Activated CD4-positive, alpha-beta T cell treated with anti-CD3 and anti-CD28 coated beads, Interleukin-10, Interleukin-2, amounts not matched to agents 100 ng/mL and 50 ng/mL, durations not matched to agents 16 hours and 8 hours (primary cell): ENCODE measurements at places on chromosomes 2 and 18.

GRCh38 chr2:234978466-234979203 lies 26.8 kb downstream of the SH3BP4 start:
- DNase-seq: no peak

DNA sequence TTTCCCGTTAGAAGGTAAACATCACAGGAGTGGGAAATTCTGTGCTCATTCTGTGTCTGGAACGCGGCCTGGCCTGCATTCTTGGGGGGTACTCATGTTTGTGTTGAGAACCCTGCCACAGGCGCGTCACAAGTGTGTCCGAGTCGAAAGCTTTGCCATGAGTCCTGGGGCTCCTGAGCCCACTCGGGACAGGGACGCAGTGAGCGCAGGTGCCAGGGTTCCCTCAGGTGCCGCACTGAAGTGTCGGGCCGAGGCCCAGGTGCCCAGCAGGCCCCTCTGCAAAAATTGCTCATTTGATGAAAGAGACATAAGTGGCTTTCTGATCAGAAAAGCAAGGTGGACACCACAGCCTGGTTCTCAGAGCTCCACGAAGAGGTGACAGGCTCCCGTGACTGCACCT lies 4.7 kb downstream of the D2HGDH start:
- no peak for DNase-seq

DNA sequence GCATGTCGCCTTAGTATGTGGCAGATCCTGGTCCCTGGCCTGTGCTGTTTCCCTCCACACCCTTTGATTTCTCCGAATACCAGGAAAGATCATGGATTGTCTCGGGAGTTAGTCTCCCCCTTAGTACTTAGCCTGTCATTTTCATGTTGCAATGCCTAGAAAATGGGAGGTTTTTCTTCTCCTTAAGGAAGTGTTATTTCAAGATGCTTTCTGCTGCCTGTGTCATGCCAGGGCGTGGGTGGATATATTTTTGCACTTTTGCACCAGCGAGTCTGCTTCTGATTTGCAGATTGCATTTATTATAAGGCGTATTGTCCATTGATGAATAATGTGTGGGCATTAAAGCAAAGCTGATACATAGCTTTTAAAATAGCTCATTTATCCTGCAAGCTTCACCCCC lies 223.5 kb downstream of the NEDD4L start:
- DNase-seq: no peak

- DNase-seq: no peak
These were observed 27.1 kb downstream of the SH2D6 start for GRCh38 chr2:85445316-85446295.

- DNase-seq: no peak
These were observed 229.2 kb downstream of the GLI2 start for GRCh38 chr2:120964819-120965218.

DNA sequence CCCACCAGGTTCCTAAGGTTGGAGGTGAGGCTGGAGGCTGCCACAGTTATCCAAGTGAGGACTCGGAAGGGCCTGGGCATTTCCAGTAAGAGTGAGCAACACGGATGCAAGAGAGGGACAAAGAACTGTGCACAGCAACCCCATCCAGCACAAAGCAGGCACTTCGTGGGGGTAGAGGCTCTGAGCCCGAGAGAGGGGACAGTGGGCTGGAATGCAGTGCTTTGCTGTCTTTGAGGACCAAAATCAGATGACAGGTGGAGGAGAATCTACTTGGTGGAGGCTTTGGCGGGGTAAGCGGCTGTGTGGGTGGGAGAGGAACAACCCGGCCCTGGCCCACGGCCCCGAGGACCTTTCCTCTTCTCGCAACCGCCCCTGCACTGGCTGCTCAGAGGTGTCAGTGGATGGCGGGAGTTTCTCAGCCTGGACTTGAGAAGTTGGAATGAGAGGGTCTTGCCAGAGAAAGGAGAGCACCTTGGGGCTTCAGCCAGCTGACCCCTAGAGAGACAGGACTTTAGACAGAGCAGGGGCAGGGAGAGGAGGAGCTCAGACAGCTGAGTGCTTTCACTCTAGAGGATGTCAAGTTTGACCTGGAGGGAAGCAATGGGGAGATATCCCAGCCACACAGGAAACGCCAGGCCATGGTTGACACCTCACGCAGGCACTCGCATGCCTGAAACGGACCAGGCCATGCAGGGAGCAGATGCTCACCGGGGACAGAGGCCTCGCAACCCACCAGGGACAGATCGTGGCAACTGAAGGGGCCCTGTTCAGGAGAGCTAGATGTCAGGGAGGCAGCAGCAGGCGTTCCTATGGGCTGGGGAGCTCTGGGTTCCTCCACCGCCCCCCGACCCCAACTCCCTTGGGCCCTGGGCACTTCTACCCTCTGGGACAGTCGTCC lies 11.6 kb downstream of the RAMP1 start:
- DNase-seq: no peak

- DNase-seq: no peak
These were observed 449.8 kb downstream of the NRXN1 start for GRCh38 chr2:50582164-50582563.

DNA sequence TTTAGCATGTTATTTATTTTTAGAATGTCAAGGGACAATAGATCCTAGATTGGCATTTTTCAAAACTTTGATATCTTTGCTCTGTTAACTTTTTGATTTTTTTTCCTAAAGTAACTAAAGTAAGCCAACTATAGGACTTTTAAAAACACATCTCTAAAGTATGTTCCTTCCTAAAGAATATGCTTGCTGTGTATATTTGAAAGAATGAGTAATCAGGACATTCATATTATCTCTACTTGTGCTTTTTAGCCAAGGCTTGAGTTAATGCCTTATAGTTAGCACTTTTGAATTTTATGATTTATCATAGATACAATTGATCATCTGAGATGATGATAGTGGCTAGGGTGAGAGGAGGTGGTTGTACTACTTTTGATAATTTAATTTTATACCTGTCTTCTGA lies 93.6 kb downstream of the BABAM2 start:
- DNase-seq: no peak
